ENCODE measurements at places on chromosomes 2 and 18.

GRCh38 chr18:57094175-57094574, 52.7 kb upstream of the BOD1L2 start:
- DNase-seq: no peak

- DNase-seq: no peak
These were observed 64.3 kb downstream of the NFATC1 start for GRCh38 chr18:79459946-79460480.

- DNase-seq: peak; percentile 74
These were observed 42.3 kb downstream of the RPL37A start for GRCh38 chr2:216540920-216541319.

GRCh38 chr2:30865243-30865642, 58.0 kb upstream of the CAPN13 start:
- DNase-seq: no peak

DNA sequence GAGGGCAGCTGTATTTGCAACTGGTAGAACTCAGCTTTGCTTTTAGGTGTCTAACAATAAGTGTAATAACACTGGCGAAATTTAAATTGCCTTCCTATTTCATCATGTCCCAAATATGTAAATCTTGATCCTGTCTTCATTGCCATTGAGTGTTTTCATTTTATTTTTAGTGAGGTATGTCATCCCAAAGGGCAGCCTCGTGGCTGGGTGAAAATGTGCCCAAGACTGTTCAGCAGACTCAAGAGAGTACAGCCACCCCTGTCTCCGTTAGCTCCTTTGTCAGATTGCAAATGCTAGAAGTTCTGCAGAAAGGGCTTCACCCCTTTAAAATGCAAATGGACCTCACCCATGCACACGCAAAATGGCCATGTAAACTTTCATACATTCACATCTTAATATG, 278.8 kb downstream of the RND3 start:
- no peak for DNase-seq

DNA sequence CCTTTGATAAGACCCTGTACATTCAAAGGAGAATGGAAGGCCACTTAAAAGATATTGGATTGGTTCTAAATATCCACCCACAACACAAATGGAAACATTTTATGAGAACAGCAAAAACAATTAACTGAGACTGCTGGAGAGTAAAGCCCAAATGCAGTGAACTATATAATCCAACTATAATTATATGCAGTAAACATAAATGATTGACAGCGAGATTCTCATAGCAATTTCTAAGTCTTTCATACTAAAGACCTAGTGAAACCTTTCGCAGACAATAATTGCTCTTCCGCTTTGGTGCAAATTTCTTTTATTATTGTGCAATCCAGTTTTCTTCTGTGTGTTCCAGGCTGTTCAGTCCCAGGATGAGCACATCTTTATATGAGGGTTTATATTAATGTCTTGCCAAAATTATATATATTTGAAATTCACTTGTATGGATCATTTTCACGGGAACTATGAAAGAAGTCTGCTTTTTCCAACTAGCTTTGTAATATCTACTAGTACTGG, 190.9 kb downstream of the ST6GAL2 start:
- DNase-seq: no peak

- DNase-seq: no peak
These were observed 130.6 kb upstream of the MC4R start for GRCh38 chr18:60503199-60503598.

DNA sequence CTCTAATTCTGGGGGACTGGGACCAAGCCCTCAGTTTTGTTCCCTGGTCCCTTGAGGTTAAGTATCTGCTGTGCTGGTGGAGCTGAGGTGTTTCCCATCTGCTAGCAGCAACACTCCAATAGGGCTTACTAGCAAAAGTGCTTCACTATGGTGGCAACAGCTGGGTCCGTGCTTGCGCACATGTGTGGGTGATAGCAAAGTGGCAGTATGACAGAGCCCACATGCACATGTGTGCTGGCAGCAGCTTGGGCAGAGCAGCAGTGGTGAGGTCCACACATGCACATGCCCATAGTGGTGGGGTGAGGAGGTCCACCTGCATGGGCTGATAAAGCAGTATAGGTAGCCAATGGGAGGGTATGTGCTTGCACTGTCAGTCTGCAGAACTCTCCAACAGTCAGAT, 1723.7 kb downstream of the SUCLG1 start:
- DNase-seq: no peak

DNA sequence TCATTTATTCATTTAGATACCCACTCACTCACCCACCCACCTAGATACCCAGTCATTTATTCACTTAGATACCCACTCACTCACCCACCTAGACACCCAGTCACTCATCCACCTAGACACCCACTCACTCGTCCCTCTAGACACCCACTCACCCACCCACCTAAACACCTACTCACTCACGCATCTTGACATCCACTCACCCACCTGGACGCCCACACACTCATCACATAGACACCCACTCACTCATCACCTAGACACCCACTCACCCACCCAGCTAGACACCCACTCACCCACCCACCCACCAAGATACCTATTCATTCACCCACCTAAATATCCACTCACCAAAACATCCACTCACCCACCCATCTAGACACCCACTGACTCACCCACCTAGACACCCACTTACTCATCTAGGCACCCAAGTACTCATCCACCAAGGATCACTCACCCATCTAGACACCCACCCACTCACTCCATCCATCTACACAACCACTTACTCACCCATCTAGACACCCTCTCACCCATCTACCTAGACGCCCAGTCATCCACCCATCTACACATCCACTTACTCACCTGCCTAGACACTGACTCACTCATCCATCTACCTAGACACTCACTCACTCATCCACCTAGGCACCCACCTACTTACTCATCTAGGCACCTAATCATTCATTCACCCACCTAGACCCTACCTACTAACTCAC, 723.7 kb upstream of the RAB6C start:
- no peak for DNase-seq

GRCh38 chr2:171726847-171727450, 39.7 kb downstream of the DYNC1I2 start:
- DNase-seq: no peak

DNA sequence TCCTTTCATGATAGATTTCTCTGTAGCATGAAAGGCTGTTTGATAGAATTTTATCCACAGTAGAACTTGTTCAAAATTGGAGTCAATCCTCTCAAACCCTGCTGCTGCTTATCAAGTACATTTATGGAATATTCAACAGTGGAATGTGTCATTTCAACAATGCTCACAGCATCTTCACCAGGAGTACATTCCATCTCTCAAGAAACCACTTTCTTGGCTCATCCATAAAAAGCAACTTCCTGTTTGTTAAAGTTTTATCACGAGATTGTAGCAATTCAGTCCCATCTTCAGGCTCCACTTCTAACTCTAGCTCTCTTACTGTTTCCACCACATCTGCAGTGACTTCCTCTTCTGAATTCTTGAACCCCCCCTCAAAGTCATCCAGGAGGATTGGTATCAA, 29.4 kb downstream of the PDCL3 start:
- no peak for DNase-seq

All from renal cortical epithelial cell (primary cell).